Activated T-cell treated with anti-CD3 and anti-CD28 coated beads, Interleukin-2, amount 50 U/mL, for 72 hours (primary cell): ENCODE measurements at places on chromosomes 6 and 20. TPM values are rescaled to one million over a fixed set of nuclear protein-coding genes. Genes with fewer than 3 reads are reported as not detected.

DPPA5 gene
- not detected for total RNA-seq

DNA sequence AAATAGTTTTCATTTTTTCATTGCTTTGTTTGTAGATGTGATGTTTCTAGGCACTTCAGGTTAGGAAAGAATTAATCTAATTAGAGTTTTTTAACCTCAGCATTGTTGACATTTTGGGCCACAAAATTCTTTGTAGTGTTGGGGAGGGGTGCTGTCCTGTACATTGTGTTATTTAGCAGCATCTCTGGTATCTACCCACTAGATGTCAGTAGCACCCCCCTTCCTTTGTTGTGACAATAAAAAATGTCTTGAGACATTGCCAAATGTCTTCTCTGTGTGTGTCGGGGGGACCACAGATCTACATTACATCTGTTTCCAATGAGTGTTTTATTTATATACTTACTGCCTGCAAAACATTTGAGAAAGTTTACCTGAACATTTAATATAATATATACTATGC lies 45.6 kb downstream of the EYA4 start:
- DNase-seq = no peak

CLPSL2 gene
- total RNA-seq = not detected

DNA sequence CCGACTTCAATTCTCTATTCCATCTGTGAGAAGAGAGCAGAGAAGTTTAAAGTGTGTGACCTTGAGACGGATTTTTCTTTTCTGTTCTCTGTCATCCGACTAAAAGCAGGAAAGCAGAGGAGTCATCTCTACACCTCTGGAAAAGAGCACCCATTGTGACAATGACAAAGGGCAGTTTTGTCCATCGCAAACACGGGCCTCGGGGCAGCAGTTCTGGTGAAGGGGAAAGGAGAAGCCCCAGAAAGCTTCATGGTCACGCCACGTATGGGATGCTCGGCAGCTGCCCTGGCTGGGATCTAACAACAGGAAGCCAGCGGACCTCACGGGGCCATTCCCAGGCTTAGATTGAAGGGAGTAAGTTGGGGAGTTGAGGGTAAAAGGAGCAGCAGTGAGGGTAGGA lies 52.0 kb upstream of the HBS1L start:
- DNase-seq = no peak

DNA sequence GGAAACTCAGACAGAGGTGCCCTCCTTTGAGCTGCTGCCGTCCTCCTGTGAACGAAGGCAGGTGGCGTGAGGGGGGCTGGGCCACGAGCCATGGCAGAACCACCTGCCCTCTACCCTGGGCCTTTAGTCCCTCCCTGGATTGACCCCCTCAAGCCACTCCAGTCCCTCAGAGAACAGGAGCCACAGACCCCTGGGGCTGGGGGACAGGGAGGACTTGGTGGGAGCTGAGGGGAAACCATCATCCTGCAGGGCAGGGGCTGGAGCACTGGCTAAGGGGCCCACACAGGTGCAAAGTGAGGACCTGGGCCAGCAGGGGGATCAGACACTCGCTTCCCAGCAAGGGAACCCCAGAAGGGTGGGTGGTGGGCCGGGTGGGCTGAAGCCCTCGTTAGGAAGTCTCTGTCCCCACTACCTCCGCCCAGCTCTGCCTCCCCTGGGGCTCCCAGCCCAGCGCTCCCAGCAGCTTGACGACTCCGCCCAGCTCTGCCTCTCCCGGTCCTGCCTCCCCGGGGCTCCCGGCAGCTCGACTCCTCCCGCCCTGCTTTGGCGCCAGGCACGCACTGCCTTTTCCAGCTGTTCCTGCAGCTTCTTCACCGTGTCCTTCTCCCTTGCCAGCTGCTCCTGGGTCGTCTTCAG lies 44.4 kb downstream of the DSTN start:
- no peak for DNase-seq

- no peak for DNase-seq
These were observed 5.5 kb upstream of the DLL1 start for GRCh38 chr6:170296423-170296745.

GRCh38 chr6:42845327-42845694 lies 34.1 kb upstream of the RPL7L1 start:
- DNase-seq = no peak

- DNase-seq = no peak
These were observed 54.3 kb downstream of the TCP11 start for GRCh38 chr6:35086636-35087360.

OSBPL2 gene
- total RNA-seq = 40.6 TPM

- DNase-seq = no peak
These were observed 72.7 kb downstream of the SRC start for GRCh38 chr20:37418591-37419109.

C20orf202 gene
- total RNA-seq = 0.19 TPM

GRCh38 chr6:24566020-24566767 lies 71.4 kb downstream of the ALDH5A1 start:
- no peak for DNase-seq

- DNase-seq = no peak
These were observed 107.5 kb downstream of the THEMIS start for GRCh38 chr6:127793396-127793795.

DNA sequence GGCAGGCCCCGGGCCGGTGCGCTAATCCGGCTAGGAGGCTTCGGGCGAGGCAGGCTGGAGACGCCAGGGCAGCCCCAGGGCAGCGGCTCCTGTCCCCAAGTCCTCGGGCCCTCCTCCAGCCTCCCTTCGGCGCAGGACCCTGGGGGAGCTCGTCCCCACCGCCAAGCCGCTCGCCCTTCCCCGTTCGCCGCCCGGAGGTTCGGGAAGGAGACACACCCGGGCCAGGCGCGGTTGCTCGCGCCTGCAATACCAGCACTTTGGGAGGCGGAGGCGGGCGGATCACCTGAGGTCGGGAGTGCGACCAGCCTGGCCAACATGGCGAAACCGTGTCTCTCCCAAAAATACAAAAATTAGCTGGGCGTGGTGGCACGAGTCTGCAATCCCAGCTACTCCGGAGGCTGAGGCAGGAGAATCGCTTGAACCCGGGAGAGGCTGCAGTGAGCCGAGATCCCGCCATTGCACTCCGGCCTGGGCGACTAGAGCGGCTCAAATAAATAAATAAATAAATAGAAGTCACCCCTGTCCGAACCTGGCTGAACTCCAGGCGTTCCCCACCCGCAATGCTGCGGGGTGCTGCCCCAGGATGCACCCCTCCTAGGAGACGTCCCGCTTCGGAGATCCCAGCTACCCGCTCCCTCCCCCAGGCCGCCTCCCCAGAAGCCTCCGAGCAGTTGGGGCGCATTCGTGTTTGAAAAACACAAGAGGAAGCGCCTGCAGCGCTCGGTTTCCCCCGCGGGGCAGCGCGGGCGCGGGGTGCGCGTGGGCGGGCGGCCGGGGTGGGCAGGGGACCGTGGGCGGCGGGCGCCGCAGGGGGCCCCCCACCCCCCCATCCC lies 27.5 kb downstream of the SERPINB9 start:
- peak; percentile 58 for DNase-seq

LPIN3 gene
- total RNA-seq = 2.5 TPM

DNA sequence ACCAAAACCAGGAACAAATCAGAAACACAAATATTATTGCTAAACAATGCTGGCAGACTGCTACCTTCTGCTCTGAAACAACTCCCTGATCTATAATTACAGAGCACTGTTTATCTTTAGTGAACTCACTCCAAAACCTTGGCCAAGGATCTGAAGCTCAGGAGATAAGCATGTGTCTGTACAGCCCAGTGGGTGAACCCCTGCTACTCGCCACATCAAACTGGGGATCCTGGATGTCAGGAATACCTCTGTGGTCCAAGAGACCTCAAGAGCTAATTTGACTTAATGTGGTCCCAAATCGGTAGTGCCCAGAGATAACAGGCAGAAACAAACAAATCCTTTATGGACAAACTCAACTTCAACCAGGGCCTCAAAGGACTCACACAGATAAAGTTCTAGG lies 381.8 kb downstream of the KIF16B start:
- DNase-seq = no peak

DNA sequence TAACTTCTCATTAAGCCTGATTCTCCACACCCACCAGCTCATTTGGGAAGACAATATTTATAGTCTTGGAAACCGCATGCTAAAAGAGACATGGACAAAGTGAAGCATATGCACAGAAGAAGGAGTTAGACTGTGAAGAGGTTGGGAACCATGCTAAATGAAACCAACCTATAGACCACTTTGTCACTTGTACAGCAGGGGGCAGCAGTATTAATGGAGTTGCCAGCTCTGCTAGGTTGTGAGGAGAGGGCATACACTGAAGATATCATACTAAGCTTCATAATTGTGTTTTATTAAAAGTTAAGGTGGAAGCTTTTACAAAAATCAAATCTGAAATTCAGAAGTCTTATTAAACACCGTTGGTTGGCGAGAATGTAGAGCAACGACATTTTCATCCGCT lies 38.3 kb upstream of the HMGCLL1 start:
- no peak for DNase-seq
